ENCODE measurements at places on chromosomes 6 and 20. TPM values are rescaled to one million over a fixed set of nuclear protein-coding genes. Genes with fewer than 3 reads are reported as not detected.
A peak's percentile ranks its signal among the peaks of the same experiment; 100 is the strongest.

The FOXP4 gene
- total RNA-seq, result 30.3 TPM

The MAP7 gene
- 17.6 TPM for total RNA-seq

The HCRTR2 gene
- not detected for total RNA-seq

The PCK1 gene
- total RNA-seq, result not detected

- DNase-seq, result no peak
These were observed 117.6 kb downstream of the PERP start for GRCh38 chr6:137989664-137990063.

DNA sequence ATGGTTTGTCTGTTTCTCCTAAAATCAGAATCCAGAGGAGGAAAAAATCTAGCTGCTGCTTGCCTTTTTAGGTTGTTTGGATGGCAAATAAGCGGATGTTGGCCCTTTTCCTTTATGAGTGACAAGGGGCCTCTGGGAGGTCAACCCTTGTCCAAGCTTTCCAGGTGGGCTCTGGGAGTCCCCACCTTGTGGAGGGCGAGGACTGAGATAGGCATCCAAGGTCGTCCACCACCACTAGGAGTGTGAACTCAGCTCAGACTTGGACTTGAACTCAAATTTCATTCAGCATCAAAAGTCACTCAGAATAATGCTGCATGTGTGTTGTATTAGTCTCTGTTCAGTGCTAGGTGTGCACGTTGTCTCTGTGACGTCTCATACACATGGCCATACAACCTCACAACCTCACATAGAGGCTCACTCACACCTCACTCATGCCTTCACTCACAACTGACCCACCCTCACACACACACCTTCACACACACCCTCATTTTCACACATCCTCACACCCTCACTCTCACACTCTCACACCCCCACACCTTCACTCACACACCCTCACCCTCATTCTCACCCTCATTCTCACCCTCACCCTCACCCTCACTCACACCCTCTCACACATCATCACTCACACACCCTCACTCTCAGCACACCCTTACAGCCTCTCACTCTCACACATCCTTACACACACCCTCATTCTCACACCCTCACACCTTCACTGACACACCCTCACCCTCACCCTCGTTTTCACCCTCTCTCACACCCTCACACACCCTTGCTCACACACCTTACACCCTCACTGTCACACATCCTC is 18.0 kb downstream of the DYNLT1 start:
- no peak for DNase-seq

The NNAT gene
- total RNA-seq, result 20.3 TPM

The KCNK15 gene
- 2.8 TPM for total RNA-seq

DNA sequence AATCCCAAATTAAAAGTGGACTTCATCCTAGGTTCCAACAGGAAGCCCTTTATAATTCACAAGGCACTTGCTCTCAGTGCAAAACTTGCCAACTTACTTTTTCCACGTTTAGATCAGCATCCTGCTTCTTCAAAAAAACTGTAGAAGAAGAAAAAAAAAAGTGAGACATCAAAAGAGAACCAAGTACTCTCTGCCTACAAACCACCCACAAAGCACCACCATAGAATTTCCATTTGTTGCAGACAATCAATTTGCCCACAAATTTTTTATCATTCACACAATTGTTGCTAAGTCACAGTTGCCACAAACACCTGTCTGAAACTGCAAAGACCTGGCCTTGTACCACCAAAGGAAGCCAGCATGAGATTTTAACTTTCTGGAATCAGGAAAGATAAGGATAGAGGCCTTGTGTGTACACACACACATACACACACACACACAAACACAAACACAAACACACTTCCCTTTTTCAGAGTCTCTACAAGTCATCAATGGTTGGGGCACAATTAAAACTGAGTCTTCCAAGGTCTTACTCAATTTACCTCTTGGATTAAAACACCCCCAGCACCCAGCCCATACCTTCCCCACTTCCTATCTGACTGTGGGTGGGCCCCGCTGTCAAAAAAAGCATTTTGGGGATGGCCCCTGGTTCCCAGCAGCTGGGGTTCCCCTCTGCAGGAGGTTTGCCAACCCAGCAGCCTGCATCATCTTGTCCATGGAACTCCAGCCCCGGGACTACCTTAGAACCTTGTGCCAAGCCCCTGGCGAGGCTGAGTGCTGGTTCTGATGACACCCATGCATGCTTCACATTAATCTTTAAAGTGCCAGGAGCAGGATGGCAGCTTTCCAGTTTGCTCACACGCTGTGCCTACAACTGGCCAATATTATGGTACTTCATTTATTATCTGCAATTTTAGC is 26.5 kb downstream of the FYN start:
- DNase-seq, result no peak

DNA sequence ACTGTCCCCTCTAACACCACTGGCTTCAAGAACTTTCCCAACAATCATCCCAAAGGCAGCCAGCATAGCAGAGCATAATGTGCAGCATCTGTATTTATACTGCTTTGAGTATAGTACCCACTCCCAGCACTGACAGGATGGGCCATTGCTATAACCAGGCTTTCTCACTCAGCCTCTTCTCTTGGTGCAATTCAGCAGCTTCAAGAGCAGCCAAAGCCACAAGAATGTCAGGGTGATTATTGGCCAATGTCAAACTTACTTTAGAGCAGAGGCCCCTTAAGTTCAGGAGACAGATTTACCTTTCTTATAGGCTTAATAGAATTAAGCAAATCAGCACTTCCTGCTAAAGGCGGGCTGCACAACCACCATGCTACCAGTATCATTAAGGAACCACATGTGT is 232.4 kb upstream of the RSPO3 start:
- no peak for DNase-seq

The SLC17A9 gene
- total RNA-seq, result 12.0 TPM

The UFL1 gene
- 23.8 TPM for total RNA-seq

- DNase-seq, result no peak
These were observed 27.7 kb upstream of the CARMIL1 start for GRCh38 chr6:25251426-25251825.

DNA sequence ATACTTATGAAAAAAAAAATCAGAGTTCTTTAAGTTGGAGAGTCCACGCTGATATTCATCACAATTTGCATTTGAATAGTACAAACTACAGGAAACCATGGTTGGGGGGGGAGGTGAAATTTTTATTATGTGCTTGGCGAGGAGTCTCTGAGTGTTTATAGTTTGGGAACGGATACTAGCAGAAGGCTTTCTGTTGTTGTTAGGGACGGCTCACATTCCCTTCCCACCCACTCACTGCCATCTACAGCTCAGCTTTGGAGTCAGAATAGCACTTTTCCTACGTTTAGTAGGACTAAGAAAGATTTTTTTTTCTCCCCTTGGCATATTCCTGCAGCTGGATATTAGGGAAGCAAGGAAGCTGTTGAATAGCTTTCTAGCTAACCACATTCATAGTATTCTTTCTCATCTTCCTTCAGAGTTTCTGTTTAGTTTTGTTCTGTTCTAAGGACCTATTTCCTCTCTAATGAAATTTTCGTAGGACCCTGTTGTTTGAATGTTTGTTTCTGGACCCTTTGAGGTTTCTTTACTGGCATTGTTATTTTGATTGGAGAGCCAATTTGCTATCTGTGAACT is 235.1 kb upstream of the ZNF217 start:
- peak; percentile 57 for DNase-seq

- no peak for DNase-seq
These were observed 31.5 kb downstream of the RRBP1 start for GRCh38 chr20:17650301-17651128.

DNA sequence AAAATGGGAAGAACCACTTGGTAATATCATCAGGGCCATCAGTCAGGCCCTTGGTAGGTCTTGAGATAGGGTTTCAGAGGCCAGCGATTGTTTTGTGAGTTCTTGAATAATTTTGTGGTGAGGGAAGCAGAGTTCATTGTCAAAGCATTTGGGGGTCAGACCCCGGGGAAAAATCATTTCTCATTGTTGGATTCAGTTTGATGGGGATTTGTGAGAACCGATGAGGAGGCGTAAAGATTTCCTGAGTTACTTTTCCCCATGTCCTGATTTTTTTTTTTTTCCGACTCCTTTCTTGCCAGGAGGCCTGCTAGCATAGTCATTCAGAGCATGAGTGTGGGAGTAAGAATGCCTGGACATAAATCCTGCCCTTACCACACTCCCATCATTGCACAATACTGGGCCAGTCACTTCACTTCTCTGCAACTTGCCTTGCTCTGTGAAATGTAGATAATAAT is 60.3 kb downstream of the TSHZ2 start:
- DNase-seq, result peak; percentile 85

The SIRPA gene
- 50.2 TPM for total RNA-seq

DNA sequence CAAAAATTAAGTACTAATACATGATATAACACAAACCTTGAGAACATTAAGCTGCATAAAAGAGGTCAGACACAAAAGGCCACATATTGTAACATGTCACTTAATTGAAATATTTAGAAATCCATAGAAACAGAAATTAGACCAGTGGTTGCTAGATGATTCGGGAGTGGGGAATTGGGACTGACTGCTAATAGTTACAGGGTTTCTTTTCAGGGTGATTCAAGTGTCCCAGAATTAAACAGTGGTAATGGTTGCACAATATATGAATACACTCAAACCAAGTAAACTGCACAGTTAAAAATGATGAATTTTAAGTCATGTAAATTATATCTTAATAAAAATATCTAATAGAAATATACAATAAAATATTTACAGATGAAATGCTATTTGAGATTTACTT is 174.5 kb downstream of the WDR27 start:
- no peak for DNase-seq

DNA sequence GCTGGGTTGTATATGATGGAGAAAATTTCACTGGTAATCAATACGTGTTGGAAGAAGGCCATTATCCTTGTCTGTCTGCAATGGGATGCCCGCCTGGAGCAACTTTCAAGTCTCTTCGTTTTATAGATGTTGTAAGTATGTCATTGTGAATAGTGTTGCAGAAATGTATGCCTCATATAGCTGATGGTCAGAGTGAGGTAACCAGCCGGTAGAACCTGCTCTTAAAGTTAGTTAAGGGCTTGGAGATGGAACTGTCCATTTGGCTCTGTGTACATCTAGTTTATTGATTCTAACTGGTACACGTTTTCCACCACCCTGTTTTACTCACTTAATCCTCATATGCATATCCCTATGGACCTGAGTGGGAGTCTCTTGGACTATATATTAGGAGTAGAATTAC is 73.5 kb downstream of the RTN4IP1 start:
- no peak for DNase-seq

The KHDC1L gene
- total RNA-seq, result not detected

DNA sequence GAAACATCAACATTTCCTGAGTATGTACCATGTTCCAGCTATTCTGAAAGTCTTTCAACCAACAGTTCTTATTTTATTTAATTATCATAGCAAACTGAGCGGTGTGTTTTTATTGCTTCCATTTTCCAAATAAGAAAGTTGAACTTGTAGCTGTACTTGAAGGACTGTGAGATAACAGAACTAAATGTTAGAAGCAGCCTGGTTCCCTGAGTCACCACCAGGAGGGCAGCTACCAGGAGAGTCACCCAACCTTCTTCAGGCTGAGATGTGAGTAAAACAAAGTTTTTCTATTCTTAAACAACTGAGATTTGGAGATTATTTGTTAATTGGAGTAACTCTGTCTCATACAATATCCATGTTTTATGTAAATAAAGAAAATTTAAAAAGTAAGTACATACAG is 403.4 kb downstream of the PKHD1 start:
- DNase-seq, result no peak

DNA sequence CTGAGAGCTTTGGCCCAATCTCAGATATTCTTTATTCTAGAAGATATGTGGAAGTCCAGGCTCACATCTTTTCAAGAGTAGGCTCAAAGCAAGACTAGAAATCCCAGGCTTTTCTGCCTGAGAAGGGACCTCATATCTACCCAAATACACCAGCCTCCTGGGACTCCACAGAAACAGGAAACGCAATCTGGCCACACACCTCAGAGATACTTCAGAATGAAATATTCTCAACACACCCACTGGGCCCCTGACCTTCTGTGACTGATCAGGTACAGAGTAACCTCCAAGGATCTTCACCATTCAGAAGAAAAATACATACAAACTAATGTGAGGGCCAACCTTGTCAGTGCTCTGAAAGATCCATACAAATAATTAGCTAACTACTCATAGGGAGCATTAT is 183.2 kb downstream of the HIVEP2 start:
- DNase-seq, result no peak

DNA sequence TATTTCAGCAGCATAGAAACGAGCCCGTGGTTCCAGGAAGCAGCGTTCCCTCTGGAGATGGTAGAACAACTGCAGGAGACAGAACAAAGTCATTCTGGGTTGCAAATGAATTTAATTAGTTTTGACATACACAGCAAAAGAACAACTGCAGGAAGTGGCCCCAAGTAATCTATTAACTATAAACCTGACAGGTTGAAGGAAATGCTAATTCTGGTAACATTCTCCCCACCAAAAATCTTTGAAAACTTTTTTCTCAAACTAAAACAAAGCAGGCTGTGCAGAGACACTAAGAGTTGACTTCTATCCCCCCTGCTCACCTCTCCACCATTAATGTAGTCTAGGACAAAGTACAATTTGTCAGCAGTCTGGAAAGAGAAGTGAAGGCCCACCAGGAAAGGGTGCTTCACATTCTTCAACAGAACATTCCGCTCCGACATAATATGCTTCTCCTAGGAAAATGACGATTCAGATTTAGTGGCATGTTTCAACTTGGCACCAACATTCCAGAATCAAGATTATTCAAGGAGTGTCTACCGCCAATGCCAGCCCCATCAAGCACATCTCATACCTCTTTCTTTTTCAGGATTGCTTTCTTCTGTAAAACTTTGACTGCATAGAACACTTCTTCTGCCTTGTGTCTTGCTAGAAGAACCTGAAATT is 120.4 kb upstream of the SLC2A12 start:
- no peak for DNase-seq

DNA sequence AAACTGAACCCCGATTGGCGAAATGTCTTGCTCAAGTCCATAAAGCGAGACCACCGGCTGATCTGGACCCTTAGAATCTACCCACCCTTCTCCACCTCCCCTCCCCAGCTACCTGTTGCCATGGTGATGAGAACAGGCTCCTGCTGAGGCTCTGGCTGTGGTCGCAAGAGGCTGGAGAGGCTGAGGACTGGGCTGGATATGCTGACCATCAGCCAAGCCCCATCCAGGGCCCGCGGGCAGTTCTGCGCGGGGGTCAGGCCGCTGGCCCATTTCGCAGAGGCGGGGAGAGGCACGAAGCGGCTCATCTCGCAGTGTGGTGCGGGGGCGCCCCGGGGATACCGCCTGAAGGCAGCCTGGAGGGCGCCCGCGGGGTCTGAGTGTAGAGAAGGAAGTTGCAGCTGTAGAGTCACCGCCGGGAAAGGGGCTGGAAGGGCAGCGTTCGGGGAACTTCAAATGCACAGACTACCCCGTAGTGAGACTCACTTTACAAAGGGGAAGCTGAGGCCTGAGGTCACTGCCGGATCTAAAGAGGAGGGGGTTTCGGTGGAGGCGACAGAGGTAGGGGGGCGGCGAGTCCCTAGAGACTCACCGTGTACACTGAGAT is 671 bp downstream of the TAPBP start:
- no peak for DNase-seq

- no peak for DNase-seq
These were observed 2.8 kb upstream of the OOEP start for GRCh38 chr6:73372516-73372915.

GRCh38 chr6:18242062-18242851 is 22.1 kb downstream of the DEK start:
- DNase-seq, result peak; percentile 64

Measured in kidney epithelial cell (primary cell).